ENCODE measurements at places on chromosomes 6 and 20. TPM values are rescaled to one million over a fixed set of nuclear protein-coding genes. Genes with fewer than 3 reads are reported as not detected.

The UBE3D gene
- total RNA-seq, result 14.7 TPM

The FNDC1 gene
- 10.1 TPM for total RNA-seq

The SAMD3 gene
- total RNA-seq, result 2.1 TPM

The MYCT1 gene
- total RNA-seq, result 16.4 TPM

The SRSF12 gene
- total RNA-seq, result 1.8 TPM

GRCh38 chr20:52312132-52312729 lies 120.7 kb upstream of the ZFP64 start:
- no peak for DNase-seq

DNA sequence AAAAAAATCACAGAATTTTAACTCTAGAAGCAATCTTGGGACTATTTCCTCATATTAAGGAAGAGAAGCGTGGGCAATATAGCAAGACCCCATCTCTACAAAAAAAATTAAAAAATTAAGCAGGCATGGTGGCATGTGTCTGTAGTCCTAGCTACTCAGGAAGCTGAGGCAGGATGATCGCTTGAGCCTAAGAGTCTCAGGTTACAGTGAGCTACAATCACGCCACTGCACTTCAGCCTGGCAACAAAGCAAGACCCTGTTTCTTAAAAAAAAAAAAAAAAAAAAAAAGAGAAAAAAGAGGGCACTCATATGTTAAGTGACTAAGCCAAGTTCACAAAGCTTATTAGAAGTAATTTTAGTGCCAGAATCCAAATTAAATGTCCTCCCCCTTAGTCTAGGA lies 100.8 kb downstream of the SESN1 start:
- no peak for DNase-seq

DNA sequence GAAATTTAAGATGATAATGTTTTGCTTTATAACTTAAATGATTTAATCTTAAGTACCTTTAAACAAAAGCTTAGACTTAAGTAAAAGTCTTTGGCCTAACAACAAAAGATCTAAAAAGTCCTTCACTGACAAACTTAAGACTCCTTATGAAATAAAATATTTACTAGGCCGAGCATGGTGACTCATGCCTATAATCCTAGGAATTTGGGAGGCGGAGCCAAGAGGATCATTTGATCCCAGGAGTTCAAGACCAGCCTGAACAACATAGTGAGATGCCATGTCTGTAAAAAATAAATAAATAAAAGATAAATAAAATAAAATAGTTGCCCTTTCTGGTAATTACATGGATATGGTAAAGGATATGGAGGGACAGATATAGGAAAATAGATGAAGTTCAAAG lies 12.4 kb downstream of the KATNA1 start:
- no peak for DNase-seq

- no peak for DNase-seq
These were observed 169.4 kb upstream of the JAG1 start for GRCh38 chr20:10843146-10843711.

- no peak for DNase-seq
These were observed 336.3 kb downstream of the CD83 start for GRCh38 chr6:14453712-14454472.

DNA sequence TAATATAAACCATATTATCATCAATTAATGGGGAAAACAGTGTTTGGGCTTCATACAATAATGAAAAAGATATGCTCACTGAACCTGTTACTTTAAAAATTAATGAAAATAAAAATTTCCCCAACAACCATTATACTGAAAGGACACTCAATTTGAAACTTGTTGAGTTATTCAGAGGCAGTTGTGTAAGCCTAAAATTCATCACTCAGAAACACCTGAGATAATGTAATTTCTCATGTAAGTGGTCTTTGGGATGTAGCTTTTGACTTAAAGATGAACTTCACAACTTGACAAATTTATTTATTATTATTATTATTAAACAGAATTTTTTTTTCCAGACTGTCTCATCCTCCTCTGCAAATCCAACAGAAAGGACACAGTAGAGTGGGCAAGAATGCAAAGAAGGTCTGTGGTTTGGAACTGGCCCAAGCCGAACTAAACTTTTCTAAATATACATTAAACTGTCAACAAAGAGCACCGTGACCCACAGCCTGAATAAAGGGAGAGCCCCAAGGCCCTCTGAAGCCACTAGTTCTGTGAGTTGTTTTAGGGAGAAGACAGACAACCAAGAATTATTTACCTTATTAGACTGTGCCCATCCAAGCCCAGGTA lies 32.2 kb upstream of the HEY2 start:
- DNase-seq, result no peak

- no peak for DNase-seq
These were observed 6.3 kb downstream of the BCAS1 start for GRCh38 chr20:54063992-54064676.

GRCh38 chr6:30295837-30296236 lies 30.9 kb upstream of the TRIM39 start:
- DNase-seq, result no peak

Data from breast epithelium (tissue), 4 donors.